A673 (cell line): ENCODE measurements at places on chromosomes 2 and 18.

GRCh38 chr18:363301-364085, 95.6 kb upstream of the THOC1 start:
- DNase-seq, result peak; percentile 38

DNA sequence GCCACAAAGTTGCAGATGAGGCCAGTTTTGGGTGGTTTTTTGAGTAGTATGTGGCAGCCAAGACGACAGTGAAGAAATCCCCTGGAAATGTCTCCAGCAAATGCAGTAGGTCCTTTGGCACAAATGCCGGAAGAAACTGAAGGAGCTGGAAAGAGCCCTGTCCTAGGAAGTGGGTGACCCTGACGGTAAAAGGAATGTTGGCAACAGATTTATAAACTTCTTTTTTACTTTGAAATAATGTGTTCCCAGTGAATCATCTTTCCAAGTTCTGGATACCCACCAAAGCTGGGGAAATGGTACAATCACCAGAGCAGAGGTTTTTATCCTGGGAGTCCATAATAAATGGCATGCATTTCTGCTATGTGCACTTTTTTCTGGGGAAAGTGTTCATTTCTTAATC, 112.9 kb downstream of the CSRNP3 start:
- no peak for DNase-seq

- peak; percentile 98 for DNase-seq
Measured at GRCh38 chr2:676647-677055, 555 bp downstream of the TMEM18 start.

DNA sequence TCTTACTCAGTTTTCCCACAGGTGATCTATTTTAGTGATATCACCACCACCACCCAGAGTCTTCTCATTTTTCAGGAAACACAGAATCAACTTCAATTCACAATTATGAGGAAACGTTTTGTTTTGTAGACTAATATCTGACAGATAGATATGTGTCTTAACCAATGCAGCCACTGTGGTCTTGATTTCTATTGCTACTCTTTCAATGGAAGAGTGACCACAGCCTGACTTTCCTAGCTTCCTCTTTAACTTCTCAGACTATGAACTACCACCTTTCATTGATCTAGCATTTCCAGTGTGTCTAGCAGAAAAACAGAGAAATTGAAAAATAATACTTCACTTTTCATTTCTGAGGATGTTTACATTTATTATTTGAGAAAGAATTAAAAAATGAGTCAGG, 20.5 kb downstream of the ADAM17 start:
- DNase-seq, result no peak

DNA sequence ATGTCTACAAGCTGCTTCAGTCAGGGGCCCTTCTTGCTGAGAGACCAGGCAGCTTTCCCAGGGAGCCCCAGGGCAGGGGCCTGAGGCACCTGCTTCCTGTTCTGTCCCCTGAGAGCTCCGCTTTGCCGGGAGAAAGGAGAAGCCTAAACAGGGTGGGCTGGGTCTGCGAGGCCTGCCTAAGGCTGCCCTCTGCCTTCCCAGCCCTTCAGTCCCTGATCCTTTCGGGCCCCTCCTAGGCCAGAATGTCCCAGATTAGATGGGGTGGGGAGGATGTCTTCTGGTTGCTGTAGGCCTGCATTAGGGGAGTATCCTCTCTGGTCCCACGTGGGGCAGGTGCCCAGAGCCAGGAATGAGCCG, 72.4 kb downstream of the TGOLN2 start:
- DNase-seq, result peak; percentile 56

DNA sequence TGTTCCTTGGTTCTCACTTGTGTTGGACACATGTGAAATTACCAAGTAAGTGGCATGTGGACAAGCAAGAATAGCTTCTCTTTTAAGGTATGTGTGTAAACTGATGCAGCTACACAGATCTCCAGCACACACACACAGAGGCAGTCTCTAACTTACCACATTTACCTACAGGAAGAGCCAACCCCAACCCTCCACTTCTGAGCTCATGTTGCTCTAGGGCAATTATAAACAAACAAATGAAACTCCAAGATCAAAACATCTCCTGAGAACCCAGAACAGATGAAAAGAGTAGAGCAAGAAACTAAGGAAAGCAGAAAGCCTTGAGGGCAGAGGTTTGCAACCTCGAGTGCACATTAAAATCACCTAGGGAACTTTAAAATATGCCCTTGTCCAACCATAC, 16.0 kb upstream of the TMEM37 start:
- no peak for DNase-seq

DNA sequence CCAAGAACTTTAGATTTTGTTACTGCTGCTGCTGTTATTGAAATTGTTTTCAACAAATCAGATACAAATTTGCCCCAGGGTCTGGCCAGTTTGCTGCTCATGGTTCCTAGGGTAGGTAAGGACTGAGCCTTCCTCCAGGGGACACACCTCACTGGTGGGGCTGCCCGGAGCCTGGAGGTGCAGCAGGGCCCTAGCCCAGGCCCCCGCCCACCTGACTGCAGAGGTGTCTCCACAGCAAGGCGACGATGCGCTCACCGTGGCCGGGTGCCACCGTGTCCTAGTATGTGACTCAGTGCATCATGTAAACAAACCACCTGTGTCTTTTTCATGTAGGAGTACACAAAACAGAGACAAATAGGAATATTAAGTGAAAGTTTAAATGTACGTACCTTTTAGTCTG, 153.5 kb upstream of the TPO start:
- no peak for DNase-seq

- peak; percentile 35 for DNase-seq
Measured at GRCh38 chr2:19746611-19747309, 155.0 kb downstream of the TTC32 start.
